Activated CD4-positive, alpha-beta T cell treated with anti-CD3 and anti-CD28 coated beads, Interleukin-2, amount 50 U/mL, for 24 hours (primary cell): ENCODE measurements at places on chromosomes 5 and 9.

DNA sequence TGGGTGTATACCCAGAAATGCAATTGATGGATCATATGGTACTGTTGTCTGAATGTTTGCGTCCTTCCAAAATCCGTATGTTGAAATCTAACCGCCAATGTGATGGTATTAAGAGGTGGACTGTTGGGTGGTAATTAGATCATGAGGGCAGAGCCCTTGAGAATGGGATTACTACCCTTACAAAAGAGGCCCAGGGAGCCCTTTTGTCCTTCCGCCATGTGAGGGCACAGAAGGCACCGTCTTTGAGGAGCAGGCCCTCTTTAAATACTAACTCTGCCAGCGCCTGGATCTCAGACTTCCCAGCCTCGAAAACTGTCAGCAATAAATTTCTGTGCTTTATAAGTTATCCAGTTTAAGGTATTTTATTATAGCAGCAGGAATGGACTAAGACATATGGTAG lies 156.0 kb upstream of the OTULINL start:
- DNase-seq, result no peak

DNA sequence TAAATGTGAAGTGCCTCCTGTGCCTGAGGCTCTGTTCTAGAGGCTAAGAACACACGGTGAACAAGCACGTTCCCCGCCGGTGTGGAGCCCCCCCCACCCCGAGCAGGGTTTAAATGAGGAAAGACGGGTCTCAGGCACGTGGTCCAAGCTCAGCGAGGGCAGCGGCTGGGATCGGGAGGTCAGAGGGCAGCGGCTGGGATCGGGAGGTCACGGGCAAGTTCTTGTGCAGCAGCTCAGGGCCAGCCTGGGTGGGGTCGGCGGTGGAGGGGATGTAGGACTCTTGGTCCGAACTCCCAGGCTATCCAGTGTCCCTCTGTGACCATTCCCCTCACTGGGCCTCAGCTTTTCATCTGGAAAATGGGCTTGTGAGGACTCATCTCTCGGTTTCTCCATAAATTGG lies 2.7 kb upstream of the GBGT1 start:
- no peak for DNase-seq

GRCh38 chr9:136389396-136389795 lies 10.6 kb downstream of the SNAPC4 start:
- no peak for DNase-seq

DNA sequence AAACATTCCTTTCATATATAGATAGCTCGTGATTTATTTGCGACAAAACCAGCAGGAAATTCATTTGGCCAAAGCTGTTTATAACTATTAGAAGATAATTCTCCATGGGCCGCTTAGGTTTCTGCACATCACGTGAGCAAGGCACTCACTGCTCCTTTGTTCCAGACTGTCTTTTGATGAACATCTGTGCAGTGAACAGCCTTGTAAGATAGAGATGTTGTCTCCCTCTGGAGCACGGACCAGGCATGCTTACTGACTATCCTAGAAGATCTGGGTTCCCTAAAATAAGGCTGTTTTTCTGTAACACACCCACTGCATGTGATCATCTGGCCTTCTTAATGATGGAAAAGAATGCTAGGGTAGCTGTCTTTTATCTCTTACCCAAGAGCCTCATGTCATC lies 30.9 kb downstream of the YIPF5 start:
- no peak for DNase-seq

DNA sequence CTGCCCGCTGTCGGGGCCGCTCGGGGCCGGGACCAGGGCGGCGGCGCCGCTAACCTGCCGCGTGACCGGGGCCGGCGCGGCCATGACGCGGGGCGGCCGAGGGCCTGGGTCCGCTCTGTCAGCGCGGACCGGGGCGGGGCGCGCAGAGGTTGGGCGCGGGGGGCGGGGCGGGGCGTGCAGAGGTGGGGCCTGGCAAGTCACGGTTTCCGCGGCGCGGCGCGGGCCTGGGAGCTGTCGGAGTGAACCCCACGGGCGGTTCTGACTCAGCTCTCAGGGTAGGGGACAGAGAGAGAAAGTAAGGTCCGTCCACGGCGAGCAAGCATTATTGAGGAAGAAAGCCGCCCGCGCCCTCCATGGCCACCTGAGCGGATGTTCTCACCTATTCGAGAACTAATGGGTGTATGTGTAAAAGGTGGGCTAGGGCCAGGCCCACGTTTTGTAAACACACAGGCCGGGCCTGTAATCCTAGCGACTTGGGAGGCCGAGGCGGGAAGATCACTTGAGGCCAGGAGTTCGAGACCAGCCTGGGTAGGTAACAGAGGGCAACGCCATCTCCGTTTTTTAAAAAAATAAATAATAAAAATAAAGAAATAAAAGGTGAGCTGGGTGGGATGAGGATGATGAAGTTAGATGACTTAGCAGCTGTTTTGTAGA lies at the start of gene PRXL2C:
Gene PRXL2C, minus strand, starts transcription at position 120 of the 654 bp plus-strand sequence. Its CDS starts 36 bp downstream, at position 84.
- DNase-seq, result peak; percentile 62

DNA sequence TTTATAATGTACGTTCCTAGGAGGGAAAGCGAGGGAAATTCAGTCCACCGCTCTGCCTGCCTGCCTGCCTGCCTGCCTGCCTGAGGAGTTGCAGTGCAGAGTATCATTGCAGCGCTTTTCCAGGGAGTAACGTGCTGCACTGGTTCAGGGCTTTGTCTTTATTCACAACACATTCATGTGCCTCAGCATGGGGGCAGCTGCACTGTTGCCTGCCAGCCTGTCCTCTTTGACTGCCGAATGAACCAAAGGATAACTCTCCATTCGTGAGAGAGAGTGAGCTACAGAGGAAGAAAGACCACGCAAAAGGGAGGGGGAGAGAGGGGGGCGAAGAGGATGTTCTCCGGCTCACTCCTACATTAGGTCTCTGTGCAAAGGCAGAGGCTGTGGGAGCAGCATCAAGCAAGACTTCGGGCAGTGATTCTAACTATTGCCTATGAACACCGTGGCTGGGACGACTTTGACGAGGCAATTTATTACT lies 791.2 kb downstream of the MAT2B start:
- DNase-seq, result no peak

GRCh38 chr9:99593610-99594009 lies 228.1 kb upstream of the NR4A3 start:
- DNase-seq, result no peak

- DNase-seq, result no peak
These were observed 1.1 kb downstream of the SLIT3 start for GRCh38 chr5:169299663-169300467.

DNA sequence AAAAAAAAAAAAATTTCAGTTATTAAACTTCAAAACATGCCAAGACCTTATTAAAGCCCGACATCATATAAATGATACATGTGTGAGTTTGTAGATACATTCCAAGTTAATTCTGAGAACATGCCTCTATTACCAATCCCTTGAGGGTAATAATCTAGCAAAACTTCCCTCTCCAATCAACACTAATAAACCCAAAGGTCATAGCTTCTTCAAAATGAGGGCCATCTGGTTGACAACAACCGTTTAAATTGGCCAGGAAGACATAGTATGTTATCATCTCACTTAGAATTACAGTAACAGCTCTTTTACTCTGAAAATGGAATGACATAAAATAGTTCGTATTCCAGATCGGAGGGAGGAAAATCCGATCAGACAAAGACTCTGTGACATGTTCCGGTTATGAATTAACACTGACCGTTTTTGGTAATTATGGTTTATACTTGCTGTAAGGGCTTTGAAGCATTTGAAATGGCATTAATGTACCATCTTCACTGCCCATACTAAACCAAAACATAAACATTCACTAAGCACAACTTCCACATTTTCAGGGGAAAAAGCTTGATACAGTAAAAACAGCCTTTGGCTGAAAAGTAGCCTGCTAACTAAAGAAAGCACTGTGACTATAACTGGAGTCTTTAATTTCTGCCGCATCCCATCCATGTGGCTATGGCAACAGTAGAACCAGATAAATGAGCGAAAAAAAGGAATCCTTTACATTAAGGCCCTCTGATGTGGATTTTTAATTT lies 50.3 kb downstream of the ANKH start:
- no peak for DNase-seq

- DNase-seq, result no peak
These were observed 257.8 kb downstream of the SAXO1 start for GRCh38 chr9:18775241-18775640.

DNA sequence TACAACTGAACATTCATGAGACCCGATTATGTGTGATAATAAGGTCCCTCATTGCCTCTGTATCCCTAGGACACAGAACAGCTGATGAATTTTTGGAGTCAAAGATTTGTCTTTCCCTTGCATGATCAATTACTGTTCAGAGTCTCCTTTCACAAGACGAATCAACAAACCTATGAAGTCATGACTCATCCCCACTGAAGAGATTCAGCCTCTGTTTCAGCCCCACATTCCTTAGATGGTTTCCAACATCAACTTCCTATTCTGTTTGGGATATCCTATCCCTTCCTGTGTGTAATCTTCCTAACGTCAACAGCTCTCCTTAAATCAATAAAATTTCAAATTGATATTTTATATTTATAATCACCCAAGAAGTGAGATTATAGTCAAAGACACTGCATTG lies 199.0 kb downstream of the DNAH5 start:
- no peak for DNase-seq

- DNase-seq, result no peak
These were observed 15.1 kb downstream of the LPAR1 start for GRCh38 chr9:111023128-111023527.

DNA sequence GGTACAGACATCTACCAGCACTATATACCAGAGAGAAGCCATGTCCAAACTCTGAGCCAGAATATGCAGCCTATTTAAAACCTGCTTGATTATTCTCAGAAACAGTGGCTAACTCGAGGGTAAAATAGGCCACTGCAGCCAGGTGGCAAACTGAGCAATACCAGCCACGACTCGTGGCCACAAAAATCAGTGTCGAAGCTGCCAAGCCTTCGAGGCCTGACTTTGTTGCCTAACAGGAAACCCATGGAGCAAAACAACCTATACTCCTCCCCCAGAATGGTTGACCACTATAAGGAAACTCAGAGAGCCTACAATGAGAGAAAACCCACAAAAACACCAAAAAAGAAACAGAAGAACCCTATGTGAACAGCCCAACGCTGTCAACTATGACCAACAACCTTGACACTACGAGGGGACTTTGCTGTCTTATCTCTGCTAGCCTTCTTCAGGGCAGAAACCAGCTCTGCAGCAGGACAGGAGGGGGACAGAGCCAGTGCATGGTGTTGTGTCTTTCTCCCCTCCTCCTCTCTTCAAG lies 133.8 kb downstream of the TMEM174 start:
- no peak for DNase-seq

- DNase-seq, result no peak
These were observed 92.6 kb downstream of the OSMR start for GRCh38 chr5:38938424-38938823.

DNA sequence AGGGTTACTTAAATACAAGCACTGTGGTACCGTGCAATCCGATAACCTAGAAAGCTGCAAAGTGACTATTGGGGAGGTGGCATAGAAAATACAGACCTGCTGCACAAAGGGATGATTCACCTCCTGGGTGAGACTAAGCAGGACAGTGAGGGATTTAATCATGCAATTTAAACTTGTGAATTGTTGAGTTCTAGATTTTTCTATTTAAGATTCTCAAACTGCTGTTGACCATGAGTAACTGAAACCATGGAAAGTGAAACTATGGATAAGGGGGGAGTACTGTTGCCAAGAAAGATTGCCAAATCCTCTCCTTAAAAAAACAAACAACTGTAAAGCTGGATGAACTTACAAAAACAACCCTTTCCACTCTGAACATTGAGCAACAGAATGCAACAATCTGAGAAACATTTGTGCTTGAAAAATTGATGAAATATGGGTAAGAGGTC lies 61.5 kb upstream of the NUDT12 start:
- DNase-seq, result no peak

- no peak for DNase-seq
These were observed 13.6 kb downstream of the OTULINL start for GRCh38 chr5:14595189-14595588.

GRCh38 chr5:31638748-31639418 lies at the start of gene PDZD2:
Gene PDZD2, plus strand, starts transcription at chr5:31639131.
- DNase-seq, result peak; percentile 73

- DNase-seq, result no peak
These were observed 108.5 kb downstream of the DOCK2 start for GRCh38 chr5:169745441-169746146.
